Erythroblast (primary cell): ENCODE measurements at places on chromosomes 3 and 15.
A peak's percentile ranks its signal among the peaks of the same experiment; 100 is the strongest.

- no peak for DNase-seq
Observed at GRCh38 chr15:25391971-25392721, 46.7 kb downstream of the UBE3A start.

- DNase-seq, result peak; percentile 54
Observed at GRCh38 chr15:58043192-58043903, 22.2 kb downstream of the ALDH1A2 start.

DNA sequence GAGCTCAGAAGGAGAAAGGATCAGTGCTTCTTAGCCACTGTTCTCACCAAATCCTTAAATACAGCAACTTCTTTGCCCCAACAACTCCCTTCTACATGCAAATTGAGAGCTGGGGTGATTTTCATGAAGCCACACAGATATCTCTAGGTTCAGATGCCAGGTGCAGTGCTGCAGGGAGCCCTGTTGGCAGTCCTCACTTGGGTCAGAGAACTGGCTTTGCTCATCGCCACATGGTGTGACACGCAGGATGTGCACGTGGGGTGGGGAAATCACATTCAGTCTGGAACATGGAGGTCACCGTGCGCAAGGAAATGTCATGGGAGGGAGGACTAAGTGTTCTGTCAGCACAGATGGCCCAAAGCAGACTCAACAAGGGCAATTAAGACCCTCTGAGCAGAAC is 103.8 kb downstream of the WDR76 start:
- no peak for DNase-seq

GRCh38 chr3:115698851-115699591 is 75.7 kb downstream of the GAP43 start:
- DNase-seq, result no peak

DNA sequence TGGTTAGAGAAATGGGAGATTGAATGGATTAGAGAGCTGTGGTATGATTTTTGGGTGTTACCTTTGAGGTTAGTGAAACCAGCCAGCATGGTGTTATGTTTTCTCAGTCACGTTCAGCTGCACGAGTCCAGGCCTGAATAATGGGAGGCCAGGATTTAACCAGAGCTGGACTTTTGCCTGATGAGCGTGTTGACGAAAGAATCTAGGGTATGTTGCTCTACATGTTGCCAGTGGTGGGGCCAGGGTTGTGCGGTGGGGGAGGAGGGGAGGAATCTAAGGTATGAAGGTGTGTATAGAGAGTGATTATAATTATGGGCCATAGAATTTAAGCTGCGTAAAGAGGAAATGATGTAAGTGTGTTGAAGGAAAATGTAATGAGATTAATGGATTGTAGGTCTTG is 22.8 kb downstream of the MINDY2 start:
- no peak for DNase-seq

GRCh38 chr3:104629038-104629437 is 737.7 kb upstream of the ALCAM start:
- DNase-seq, result no peak

DNA sequence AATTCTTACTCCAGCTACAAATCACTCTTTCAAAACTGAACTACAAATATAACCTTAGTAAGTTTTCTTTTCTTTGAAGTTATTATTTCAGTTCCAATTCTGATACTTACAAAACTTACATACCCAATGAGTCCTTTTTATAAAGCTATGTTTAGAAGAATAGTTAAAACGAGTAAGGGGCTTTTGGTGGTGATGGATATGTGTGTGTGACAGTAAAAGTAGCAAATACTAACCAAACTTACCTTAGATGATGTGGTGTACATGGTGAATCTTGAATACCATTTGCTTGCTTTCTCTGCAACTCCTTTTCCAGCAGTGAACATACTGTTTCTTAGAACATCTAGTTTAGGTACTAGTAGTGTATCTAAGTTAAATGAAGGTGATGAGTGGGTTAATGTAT is 68.4 kb downstream of the SLC24A1 start:
- no peak for DNase-seq

DNA sequence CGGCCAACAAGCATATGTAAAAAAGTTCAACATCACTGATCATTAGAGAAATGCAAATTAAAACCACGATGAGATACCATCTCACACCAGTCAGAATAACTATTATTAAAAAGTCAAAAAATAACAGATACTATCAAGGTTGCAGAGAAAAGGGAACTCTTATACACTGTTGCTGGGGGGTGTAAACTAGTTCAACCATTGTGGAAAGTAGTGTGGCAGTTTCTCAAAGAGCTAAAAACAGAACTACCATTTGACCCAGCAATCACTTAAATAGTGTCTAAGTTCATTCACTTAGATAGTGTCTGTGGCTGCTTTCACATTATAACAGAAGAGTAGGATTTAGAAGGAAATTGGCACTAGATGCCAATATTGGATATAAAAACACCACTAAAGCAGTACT is 49.7 kb downstream of the CGGBP1 start:
- DNase-seq, result no peak

DNA sequence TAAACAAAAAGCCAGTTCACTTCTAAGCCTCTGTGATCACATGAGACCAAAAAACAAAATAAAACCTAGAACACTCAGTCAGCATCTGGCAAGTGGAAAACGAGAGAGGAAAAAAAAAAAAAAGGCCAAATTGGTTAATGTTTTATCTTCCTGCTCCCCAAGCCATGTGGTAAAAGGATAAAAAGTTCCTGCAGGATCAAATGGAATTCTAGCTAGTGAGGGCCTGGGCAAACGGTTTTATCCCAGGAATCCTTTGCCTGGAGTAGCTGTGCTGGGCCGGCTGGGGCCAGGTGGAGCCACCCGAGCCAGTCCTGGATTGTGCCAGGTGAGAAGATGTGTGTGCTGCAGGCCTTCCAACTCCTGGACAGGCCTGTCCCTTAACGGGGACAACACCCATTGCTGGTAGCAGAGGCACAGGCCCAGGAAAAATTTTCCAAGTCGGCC is 13.2 kb downstream of the SMAD6 start:
- DNase-seq, result no peak

DNA sequence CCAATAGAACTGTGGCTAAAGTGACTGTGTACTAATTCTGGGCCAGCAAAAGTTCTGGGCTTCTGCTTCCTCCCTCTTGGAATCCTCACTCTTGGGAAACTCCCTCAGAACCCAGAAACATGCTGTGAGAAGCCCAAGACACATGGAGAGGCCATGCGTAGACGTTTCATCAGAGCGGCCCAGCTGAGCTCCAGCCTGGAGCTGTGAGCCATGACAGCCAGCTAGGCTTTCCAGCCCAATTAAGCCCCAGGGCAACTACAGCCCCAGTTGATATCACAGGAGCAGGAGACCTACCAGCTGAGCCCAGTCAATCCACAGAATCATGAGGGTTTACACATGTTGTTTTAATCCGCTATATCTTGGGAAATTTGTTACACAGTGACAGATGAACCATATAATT is 43.6 kb upstream of the CNOT10 start:
- no peak for DNase-seq

GRCh38 chr15:36251450-36251849 is 328.0 kb upstream of the CDIN1 start:
- no peak for DNase-seq

- DNase-seq, result no peak
Observed at GRCh38 chr3:119664370-119664769, 4.0 kb upstream of the POPDC2 start.

- peak; percentile 54 for DNase-seq
Observed at GRCh38 chr3:155805204-155805801, 775 bp downstream of the C3orf33 start.

- no peak for DNase-seq
Observed at GRCh38 chr15:90349821-90350220, 2.3 kb upstream of the ZNF774 start.

DNA sequence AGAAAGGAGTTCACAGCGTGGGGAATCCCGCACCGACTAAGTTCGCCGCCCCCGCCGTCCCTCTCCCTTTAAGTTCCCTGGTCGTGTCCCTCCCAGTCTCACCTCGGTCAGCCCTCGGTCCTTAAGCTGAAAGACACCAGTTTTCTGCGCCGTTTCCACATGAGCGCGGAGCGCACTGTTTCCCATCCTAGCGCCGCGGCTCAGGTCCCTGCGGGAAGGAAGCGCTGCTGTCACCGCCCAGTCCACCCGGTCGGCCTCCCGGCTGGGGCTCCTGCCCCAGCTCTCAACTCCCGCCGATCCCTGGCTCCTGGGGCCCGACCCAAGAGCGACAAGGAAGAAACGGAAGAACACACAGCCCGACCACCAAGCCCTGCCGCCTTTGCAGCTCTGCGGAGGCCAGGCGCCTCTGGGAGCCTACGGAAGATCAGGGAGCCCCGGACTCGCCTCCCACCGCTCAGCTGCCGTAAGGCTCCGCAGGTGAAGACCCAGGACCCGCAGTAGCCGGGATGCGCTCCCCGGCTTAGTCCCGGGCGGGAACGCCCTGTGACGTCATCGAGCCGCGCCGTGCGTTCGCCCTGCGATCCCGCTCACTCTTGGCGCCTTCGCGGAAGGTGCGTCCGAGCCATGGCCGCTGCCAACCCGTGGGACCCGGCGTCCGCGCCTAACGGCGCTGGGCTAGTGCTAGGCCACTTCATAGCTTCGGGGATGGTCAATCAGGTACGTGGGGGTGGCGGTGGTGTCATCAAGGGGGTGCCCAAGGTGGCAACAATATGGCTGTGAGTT is at the start of the genes HAUS2 and LRRC57:
Gene HAUS2 (plus strand): TSS at position 590 of the 783 bp plus-strand sequence. CDS start 35 bp downstream, at position 625.
Gene LRRC57 (minus strand): TSS at position 545 of the 783 bp plus-strand sequence. CDS start 359 bp downstream, at position 186.
- peak; percentile 95 for DNase-seq

DNA sequence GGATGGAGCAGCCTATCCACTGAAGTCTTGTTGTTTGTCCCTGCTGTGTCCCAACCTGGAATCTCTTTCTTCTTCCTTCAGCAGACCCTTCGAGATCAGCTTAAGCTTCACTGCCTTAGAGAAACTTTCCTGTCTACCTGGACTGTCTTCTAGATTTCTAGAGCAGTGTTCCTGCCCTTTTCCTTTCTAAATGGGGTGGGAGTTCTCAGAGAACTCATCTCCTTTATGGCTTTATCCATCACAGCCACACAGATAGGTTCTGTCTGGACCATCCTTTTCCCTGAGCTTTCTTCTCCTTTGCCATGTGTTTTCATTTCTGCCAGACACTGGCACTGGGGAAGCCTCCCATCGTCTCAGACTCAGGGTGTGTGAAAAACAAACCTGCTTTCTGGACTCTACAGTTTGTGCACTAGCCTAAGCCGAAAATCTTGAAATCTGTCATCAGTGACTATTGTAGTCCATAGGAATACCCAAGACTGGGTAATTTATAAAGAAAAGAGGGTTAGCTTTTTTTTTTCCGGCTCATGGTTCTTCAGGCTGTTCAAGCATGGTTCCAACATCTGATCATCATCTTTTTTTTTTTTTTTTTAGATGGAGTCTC is 177.5 kb downstream of the PGPEP1L start:
- DNase-seq, result no peak

DNA sequence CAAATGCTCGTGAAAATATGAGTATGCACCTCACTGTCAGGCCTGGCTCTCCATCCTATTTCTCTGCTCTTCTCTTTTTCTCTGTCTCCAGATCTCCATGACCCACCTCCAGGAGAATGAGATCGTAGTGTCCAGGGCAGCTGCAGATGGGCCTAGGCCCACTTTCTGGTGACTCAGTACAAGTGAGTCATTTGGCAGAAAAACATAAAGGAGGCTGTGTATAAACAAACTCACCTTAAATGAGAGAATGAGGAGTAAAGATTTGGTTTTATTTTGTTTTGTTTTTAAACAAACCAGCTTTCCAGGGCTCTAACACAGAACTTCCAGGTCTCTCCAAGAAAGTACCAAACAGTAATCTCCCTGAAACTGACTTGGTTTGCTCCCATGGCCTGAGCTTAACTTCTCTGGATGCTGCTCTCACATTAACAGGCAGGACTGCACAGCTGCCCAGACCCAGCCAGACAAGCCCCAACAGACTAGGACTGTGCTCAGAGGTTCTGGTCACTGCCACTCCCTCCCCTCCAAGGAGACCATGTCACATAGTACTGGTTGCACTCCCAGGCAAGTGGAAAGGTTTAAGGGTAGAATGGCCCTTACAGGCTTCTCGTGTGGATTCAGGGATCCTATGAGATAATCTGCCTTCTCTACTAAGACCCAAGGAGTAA is 1.5 kb upstream of the HEG1 start:
- DNase-seq, result peak; percentile 26

DNA sequence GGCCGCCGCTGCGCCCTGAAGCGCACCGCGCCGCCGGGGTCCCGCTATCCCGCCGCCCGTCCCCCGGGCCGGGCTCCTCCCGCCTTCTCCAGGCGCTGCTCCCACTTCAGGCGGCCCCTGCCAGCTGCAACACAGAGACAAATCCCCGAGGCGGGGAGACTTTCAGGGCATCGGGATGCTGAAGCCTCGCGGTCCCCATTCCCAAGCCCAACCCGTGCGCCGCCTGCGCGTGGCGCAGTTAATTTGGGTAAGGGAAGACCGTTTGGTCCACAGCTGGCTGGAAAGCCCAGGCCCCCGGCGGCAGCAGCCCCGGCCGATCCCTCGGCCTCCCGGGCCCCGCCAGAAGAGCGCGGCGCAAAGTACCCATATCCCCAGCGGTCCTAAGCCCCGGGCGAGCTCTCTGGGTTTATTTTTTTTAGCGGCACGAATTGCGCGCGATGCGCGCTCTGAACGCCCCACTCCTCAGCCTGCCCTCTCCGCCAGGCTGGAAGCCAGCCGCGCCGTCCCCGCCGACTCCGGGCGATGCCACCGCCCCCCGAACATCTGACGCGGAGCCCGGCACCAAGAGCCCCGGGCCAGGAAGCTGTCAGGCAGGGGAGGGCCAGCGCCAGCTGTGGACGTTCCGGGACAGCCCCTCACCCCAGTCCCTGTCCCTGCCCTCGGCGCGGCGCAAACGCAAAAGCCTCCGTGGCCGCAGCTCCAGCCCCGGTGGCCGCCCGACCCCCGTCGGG is 517 bp downstream of the FBN1 start:
- peak; percentile 80 for DNase-seq

DNA sequence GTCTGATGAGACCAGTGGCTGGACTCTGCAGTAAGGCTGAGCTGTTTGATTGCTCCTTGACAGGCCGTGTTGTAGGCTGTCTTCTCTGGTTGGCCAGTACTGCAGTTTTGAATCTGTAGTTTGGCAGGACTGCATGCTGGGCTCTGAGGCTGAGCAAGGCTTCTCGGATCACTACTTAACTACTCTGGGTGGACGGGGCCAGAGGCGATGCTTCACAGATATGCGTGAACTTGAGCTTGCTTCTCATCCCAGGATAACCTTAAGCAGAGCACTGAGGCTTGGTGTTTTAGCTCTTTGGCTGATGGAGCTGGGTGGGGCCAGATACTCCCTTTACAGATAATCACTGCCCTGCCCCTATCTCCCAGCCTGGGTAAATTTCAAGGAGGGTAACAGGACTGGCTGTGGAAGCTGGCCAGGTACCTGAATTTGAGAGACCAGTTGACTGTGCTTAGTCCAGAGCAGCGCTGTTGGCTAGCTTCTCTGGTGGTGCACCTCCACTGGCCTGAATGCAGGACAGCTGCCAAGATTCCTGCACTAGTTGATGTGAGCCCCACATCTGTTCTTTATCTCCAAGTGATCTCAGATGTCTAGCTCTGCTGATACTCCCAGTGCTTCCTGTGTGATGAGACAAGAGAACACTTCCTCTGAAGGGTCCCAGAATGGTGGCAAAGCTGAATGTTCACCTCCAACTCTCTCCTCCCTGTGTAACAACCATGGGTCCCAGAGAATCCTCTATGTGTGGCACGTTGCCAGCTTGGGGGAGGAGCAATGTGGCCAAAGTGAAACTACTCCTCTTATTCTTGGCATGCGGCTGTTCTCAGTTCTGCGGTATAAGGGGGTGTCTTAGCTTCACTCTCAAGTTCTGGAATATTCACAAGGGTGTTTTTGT is 37.9 kb downstream of the RPL39L start:
- DNase-seq, result peak; percentile 71

GRCh38 chr15:45732662-45733061 is 97.8 kb downstream of the SQOR start:
- DNase-seq, result no peak
